ENCODE measurements at places on chromosomes 7 and 10.

DNA sequence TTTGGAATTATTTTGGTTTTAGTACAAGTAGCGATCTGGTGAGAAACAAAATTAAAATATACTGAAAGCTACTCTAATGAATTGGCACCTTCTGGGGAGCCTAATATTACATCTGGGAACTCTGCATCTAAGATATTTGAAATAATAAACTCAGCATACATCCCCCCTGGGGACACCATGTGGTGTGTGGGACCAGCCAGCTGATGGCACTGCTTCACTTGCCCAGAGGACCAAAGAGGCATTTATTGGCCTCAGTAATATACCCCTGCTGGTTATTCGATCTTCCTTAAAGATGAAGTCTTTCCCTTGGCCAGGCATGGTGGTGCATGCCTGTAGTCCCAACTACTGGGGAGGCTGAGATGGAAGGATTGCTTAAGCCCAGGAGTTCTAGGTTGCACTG is 195.1 kb upstream of the AUTS2 start:
- DNase-seq: no peak

DNA sequence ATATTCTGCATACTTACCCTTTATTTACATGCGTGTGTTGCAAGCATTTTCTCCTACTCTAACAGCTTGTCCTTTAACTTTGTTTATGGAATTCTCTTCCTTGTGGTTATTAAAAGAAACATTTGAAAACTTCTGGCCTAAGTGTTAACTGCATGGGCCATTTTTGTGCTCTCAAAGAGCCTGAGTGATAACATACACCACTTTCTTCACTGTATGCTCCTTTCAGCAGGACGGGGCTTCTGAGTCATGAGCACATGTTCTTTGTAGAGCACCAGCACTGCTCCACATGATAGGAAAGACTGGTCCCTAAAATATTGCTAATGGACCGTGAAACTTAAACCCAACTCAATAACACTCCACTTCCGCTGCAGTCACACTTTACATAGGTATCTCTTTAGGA is 1093.6 kb upstream of the GHITM start:
- no peak for DNase-seq

DNA sequence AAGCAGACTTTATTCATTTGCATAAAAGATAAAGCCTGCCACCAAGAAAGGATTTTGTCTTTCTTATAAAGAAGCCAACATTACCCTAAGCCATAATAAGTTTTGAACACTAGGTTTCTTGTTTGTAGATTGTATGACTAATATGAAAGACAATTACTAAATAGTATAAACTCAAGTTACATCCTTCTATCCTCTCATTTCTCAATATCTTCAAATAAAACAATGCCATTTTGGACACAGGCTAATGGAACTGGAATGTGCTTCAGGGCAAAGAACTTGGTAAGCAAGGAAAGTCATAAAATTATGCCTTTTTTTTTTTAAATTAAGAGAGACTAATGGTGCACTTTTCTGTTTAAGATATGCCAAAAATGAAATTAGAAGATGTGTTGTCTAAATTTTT is 137.7 kb downstream of the DKK1 start:
- no peak for DNase-seq

DNA sequence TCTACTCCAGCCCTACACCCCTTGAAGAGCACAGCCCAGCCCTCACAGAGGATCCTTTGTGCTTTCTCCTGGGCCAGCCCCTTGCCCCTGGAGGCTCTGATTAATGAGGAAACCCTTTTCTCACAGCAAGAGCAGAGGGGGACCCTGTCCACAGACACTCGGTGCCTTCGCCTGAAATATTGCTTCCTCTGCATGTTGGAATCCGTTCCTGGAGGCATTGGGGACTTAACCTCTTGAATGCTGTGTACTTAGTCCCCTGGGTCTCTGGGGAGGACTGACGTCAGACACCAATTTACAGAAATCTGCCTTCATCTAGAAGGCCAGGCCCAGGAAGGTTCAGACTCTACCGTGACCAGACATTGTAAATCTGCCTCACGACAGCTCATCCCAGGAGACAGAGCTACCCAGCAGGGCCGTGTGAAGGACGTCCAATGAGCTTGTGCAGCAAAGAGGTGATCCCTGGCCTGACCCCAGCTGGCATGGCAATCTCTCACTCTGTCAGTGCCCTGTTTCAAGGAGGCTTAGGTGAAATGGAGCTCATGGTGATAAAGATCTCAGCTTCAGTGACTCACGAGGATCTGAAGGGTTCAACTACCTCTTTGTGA is 8.1 kb upstream of the TMEM72 start:
- DNase-seq: no peak
